Ovary (tissue), 10 donors: ENCODE measurements at places on chromosomes 11 and 22. TPM values are rescaled to one million over a fixed set of nuclear protein-coding genes. Genes with fewer than 3 reads are reported as not detected.

The CALCA gene
- not detected for total RNA-seq

The ELMOD1 gene
- total RNA-seq, result not detected

The OR2AG2 gene
- not detected for total RNA-seq

DNA sequence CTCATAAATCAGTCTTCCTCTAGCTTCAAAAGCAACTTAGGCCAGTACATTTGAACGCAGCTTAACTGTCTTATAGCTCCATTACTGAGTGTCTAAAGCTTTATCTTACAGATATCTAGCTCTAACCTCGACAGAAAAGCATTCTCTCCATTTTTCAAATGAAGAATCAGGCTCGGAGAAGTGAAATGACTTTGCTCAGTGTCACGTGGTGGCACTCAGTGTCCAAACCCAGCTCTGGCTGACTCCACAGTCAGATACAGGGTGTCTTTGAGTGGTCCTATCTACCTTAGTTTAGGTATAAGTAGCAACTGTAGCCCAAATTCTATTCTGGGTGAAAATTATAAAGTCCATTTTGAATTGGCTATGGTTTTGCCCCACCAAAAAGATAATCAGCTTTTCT, 38.7 kb upstream of the CHST1 start:
- H3K4me1 ChIP-seq, result no peaks in the 10 kb centered on the region
- no peak overlapping the region for H3K27ac ChIP-seq

DNA sequence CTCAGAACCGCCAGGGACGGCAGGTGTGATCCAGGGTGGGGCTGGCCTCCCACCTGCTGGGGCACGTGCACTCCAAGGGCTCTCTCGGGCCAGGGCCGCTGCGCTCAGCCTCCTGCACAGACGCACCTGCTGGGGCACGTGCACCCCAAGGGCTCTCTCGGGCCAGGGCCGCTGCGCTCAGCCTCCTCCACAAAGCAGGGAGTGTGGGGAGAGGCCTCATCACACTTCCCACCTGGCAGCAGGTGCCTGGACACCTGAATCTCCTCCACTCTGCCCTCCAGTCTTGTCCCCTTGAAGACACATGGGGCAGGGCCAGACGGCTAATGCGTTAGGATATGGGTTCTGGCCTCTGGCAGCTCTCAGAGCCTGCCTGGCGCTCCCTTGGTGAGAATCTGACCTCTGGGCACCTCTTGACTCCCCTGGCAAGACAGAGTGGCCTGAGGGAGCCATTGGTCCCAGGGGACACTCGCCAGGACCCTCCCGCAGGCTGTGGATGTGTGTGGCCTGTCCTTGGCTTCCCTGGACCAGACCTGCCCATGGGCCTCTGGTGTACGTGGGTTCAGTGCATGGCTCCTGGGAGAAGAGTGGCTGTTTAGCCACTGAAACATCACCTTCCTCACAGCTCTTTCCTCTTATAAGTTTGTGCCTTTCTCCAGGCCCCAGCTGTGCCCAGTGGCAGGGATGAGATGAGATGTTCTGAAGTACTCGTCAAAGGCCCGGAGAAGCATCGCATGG, 73.5 kb downstream of the BRD1 start:
- H3K4me3 ChIP-seq, result no peak overlapping the region
- no peaks in the 10 kb centered on the region for H3K36me3 ChIP-seq
- H3K27me3 ChIP-seq, result no peaks in the 10 kb centered on the region
- no peaks in the 10 kb centered on the region for H3K4me1 ChIP-seq
- DNase-seq, result no peak
- H3K27ac ChIP-seq, result no peak overlapping the region

GRCh38 chr11:63520606-63521170, 14.8 kb downstream of the LGALS12 start:
- H3K4me1 ChIP-seq, result no peaks in the 10 kb centered on the region
- no peak for DNase-seq
- no peak overlapping the region for H3K4me3 ChIP-seq
- no peaks in the 10 kb centered on the region for H3K36me3 ChIP-seq

DNA sequence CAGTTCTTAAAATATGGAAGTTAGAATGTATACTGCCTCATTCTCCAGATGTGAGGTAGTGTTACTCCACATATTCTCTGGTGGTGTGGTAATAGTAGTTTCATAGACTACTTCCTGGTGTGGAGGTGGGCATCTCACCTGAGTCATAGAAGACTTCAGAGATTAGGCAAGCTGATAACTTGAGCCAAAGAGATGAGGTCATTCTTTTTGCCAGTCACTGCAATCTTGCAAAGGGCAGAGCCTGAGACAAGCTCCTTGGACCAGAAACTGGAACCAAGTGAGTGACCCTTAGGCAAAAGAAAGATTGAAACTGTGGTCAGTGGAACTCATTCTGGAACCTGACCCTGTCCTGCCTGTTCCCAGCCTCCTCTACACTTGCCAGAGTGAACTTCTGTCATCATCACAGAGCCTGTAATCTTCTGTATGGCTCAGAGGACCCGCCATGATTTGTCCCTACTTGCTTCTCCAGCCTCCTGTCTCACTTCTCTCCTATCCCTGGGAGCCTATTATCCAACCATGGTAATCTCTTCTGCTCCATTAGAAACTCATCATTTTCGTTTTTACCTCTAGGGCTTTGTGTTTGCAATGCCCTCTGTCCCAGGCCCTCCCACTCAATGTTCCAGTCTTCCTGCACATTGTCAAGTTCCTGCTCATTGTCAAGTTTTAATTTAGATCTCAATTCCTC, 10.6 kb upstream of the CCDC83 start:
- H3K27me3 ChIP-seq, result no peaks in the 10 kb centered on the region
- no peak overlapping the region for H3K27ac ChIP-seq
- H3K4me3 ChIP-seq, result no peak overlapping the region
- DNase-seq, result no peak
- H3K4me1 ChIP-seq, result no peaks in the 10 kb centered on the region
- H3K36me3 ChIP-seq, result no peaks in the 10 kb centered on the region

DNA sequence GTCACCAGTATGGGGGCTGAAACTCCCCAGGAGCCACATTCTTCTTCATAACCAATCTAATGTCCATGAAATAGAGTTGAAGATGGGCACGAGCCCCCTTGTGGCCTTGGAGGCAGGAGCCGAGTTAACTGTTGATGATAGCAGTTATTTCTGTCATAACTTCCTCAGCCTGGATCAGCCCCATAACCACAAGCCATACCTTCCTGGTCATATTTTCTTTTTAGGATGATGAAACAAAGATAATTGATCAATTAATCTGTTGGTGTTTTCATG, 65.0 kb upstream of the TTC12 start:
- H3K27me3 ChIP-seq, result no peaks in the 10 kb centered on the region
- no peak overlapping the region for H3K4me3 ChIP-seq
- DNase-seq, result no peak
- no peaks in the 10 kb centered on the region for H3K36me3 ChIP-seq
- no peak overlapping the region for H3K27ac ChIP-seq

DNA sequence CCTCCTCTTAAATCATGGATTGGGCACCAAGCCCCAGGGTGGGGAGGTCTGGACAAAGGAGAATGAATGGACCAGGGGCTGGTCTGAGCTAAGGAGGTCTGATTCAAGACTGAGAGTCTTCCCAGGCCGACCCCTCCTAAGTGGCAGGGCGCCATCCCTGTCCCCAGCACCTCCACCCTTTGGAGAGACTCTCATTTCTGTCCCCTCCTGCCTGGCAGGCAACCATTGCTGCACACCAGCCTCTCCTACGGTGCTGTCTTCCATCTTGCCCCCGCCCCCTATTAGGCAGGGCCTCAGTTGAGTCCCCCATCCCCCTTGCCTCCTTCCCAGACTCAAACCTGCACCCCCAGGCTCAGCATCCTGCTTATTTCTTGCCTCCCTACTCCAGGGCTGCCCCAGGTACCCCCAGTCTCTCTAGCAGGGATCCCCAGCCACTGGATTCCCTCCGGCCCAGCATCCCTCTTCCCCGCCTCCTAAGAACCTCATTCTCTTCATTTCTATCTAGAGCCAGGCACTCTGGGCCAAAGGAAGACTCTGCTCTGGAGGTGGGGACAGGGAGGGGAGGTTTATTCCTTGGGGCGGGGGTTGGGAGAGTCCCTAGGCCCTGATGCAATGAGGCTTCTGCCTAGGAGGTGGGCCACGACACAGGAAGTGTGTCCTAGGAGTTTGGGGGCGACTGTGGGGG, 1.7 kb upstream of the RCOR2 start:
- no peak overlapping the region for H3K4me3 ChIP-seq
- no peak for DNase-seq
- H3K4me1 ChIP-seq, result peaks cover 15% of the 10 kb centered on the region
- H3K36me3 ChIP-seq, result no peaks in the 10 kb centered on the region
- H3K27me3 ChIP-seq, result no peaks in the 10 kb centered on the region
- peak overlapping the region; percentile 78 for H3K27ac ChIP-seq

GRCh38 chr22:44164031-44164430, 16.7 kb upstream of the PARVG start:
- no peak for DNase-seq
- H3K27me3 ChIP-seq, result no peaks in the 10 kb centered on the region
- H3K4me1 ChIP-seq, result no peaks in the 10 kb centered on the region
- H3K4me3 ChIP-seq, result no peak overlapping the region
- no peaks in the 10 kb centered on the region for H3K36me3 ChIP-seq

DNA sequence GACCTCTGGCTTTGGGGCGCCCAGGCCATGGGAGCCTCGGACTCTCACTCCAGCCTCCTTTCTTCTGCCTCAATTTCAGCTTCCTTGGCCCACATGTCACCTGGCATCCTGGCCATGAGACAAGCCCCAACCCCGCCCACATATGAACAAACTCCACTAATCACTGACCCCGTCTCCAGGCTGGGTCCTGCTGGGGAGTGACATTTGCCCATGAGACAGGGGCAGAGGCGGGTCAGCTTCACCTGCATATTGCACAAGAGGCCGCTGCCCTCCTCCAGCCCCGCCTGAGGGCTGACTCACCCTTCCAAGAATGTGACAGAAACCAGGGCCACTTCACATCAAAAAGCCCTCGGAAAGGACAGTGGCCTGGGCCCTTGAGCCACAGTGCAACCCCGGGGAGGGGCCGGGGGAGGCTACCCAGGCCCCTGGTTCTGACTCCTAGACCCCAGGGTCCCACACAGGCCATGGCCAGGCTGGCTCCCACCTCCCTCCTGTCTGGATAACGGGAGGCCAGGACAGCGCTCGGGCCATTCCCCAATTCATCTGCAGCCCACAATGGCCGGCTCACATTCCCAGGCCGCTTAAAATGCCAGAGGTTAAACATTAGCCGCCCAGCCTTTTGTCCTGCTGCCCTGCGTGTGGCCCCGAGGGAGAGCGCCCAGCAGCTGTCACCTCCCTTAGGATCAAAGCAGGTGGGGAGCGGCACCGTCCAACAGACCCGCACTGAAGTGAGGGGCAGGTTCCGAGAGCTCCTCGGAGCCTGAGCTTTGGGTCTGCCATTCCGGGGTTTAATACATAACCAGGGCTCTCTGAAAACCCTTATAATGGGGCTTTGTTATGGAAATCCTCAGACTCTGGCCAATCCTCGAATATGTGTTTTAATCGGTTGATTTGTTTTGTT, 42.3 kb downstream of the TRMU start:
- H3K4me3 ChIP-seq, result no peak overlapping the region
- H3K36me3 ChIP-seq, result no peaks in the 10 kb centered on the region
- no peak overlapping the region for H3K27ac ChIP-seq
- DNase-seq, result no peak

DNA sequence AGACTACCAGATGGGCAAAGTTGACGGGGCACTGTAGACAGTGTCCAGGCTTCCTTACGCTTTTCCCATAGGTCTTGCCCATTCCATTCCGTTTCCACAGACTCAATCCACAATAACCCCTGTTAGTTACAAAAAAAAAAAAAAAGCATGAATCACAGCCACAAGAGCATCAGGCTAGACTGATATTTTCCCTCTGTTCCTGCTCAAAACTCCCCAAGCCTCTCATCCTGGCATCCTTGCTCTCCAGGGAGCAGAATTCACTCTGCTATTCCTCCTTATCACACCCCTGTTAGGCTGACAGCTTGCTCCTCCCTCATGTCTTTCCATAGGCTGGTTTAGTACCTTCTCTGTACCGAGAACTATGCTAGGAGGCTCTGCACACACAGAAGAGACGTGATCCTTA, 42.2 kb downstream of the TMEM123 start:
- no peak for DNase-seq
- H3K4me1 ChIP-seq, result peaks cover 11% of the 10 kb centered on the region
- H3K27me3 ChIP-seq, result no peaks in the 10 kb centered on the region

DNA sequence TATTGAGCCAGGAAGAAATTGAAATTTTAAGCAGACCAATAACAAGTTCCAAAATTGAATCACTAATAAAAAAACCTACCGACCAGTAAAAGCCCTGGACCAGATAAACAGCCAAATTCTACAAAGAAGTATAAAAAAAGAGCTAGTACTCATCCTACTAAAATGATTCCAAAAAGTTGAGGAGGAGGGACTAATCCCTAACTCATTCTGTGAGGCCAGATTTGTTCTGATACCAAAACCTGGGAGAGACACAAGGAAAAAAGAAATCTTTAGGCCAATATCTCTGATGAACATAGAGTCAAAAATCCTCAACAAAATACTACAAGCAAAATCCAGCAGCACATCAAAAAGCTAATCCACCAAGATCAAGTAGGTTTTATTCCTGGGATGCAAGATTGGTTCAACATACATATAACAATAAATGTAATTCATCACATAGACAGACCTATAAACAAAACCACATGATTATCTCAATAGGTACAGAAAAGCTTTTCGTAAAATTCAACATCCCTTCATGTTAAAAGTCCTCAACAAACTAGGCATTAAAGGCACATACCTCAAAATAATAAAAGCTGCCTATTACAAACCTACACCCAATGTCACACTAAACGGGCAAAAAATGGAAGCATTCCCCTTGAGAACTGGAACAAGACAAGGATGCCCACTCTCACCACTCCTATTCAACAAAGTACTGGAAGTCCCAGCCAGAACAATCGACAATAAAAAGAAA, 13.1 kb downstream of the OR52A5 start:
- no peaks in the 10 kb centered on the region for H3K27me3 ChIP-seq
- DNase-seq, result no peak
- no peaks in the 10 kb centered on the region for H3K36me3 ChIP-seq

DNA sequence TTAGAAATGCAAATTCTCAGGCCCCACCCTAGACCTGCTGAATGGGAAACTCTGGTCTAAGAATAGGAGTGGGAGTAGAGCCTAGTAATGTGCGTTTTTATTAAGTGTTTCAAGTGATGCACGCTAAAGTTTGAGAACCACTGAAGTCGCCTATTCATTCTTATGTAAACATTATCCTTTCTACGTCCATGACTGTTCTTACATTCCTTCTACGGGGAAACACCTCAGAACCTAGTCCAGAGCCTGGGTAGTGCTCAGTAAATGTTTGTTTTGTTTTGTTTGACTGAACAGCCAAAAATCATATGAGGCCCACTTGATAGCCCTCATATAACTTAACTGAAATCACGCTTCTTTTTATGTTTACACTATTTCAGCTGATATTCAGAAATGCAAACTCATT, 29.8 kb downstream of the VSIG10L2 start:
- no peak for DNase-seq
- no peak overlapping the region for H3K4me3 ChIP-seq

GRCh38 chr11:57342702-57343101, 4.5 kb downstream of the P2RX3 start:
- H3K4me3 ChIP-seq, result no peak overlapping the region
- no peaks in the 10 kb centered on the region for H3K36me3 ChIP-seq
- DNase-seq, result no peak
- H3K4me1 ChIP-seq, result no peaks in the 10 kb centered on the region
- no peaks in the 10 kb centered on the region for H3K27me3 ChIP-seq
